ENCODE measurements at places on chromosomes 11 and 22.

GRCh38 chr22:20890975-20891374 lies 26.2 kb upstream of the CRKL start:
- no peak for DNase-seq

DNA sequence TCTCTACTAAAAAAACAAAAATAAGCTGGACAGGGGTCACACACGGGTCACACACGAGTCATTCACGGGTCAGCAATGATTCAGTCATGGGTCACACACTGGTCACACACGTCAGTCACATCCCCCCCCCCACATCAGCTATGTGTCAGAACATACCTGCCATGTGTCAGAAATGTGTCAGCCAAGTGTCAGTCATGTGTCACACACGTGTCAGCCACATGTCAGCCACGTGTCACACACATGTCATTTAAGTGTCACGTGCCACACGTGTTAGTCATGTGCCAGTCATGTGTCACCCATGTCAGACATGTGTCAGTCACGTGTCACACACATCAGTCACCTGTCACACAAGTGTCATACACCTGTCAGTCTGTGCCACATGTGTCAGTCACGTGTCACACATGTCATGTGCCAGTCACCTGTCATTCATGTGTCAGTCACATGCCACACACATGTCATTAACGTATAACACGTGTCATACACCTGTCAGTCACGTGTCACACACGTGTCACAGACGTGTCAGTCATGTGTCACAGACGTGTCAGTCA lies 28.7 kb upstream of the MMP20 start:
- no peak for DNase-seq

DNA sequence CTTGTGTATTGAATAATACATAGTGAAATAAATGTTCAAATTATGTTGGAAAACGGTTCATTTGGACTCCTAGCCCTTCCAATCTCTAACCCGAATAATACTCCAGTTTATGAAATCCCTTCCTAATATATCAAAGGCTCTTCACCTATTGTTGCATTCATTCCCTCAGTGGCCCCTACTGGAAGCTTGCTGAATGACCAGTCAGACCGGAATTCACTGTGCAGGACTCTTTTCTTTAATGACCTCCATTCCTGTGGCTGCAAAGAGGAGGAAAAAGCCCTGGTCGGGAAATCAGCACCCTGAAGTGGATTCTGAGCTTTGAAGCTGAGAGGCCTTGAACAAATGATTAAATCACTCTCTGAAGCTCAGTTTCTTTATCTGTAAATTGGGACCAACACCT lies 19.1 kb upstream of the RCN1 start:
- DNase-seq = no peak

GRCh38 chr11:112903340-112903739 lies 57.9 kb upstream of the NCAM1 start:
- peak; percentile 28 for DNase-seq

DNA sequence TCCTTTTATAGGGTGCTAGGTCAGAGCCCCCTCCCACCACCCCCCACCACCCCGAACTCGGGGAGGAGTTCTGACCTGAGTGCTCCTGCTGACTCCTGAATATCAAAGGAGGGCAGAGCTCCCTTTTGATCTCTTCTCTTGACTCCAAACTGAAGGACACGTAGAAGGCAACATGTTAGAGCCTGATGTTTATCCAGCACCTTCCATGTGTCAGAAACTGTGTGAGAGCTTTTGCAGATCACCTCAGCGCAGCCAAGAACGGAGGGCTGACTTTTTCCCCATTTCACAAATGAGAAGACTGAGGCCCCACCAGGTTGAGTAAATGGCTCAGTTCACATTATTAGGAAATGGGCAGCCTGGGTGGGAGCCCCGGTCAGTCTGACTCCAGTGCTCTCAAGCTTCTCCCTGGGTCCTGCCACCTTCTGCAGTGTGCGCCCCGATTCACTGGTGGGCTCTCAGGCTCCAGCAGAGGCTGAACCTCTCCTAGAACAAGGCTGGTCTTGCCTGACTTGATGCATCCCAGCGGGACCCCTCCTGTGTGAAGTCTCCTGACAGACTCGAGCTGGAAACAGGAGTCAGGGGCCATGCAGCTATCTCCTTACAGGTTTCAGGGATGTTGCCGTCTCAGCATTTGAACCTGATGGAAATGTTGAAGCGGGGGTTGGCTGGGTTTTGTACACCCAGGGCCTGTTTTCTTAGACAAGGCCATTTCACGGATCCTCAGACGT lies 98.5 kb downstream of the TSPAN18 start:
- DNase-seq = no peak

DNA sequence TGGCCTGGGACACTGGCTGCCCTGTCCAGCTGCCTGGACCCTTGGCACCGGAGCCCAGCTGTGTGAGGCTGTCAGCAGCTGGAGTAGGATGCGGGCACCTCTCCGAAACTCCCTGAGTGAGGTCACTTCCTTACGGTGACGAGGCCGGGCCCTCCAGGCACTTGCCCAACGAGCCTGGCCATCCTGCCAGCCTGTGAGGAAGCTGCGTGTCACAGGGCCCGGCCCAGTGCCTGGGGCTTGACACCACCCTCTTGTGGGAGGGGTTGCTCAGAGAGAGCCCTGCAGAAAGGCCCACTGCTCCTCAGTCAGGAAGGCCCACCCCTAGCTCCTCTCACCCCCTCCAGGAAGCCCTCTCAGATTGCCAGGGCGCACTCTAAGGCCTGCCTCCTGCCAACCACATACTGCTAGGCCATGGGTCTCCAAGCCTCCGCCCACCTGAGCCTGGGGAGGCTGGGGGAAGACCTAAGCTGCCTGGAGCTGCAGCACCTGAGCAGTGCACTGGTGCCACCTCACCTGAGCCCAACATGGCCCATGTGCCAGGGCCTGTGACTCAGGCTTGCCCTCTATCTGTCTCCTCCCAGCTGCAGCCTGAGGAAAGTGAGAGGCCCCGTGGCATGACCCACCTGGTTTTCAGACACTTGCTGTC lies 4.3 kb upstream of the PHLDA2 start:
- no peak for DNase-seq

DNA sequence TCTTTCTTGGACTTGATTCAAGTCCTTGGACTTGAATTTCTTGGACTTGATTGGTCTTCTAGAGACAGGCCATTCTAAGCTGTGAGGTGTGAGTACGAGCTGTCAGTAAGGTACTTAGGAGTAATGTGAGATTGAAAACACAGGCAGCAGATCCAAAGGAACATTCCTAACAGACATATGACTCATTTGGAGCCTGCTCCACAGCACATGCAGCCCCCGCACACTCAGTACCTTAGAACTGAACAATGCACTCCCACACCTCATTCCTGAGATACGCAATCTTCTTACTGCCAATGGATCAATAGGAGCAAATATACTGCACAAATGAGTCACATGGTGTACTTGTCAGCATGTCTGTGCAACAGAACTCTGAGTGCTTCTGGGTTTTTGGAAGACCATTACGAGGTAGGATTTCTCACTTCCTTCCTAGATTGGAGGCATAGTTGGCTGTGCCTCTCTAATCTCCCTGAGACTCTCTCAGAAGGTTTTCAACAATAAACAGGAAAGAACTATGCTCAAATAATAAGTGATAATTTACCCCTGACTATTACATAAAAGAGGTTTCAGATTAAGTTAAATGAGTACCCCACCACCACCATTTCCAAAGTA lies 243.1 kb downstream of the KCNA4 start:
- DNase-seq = no peak

DNA sequence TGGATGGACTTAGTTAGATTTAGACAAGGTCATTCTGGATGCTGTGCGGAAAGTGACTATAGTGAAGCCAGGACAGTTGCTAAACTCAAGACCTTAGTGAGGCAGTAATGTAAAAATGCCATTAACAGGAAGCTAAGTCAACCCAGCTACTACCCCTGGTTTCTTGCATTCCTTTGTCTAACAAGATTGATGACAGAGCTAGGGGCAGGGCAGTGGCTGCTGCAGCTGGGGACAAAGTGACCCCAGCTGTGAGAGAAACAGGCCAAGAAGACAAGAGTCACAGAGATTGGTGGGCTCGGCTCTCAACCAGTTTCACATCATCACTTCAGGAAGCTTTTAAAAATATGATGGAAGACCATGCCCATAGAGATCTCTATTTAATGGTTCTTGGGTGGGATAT lies 110.4 kb upstream of the POU2AF2 start:
- no peak for DNase-seq

DNA sequence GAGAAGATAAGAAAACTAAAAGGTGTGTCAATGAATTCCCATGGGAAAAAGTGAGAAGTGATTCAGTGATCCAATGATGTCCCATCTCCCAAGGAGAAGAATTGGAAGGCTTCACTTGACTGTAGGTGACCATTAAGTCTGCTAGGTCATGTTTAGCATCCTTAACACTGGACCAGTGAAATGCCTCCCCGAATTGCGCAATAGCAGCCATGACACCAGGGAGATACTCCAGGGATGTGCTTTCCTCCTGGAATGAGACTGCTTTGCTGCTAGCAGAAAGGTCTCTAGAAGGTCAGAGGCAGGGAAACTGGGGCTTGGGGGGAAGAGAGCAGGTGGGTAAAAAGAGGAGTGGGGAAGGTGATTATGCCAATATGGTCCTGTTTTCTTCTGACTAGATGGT lies 364.3 kb downstream of the OPCML start:
- DNase-seq = no peak

DNA sequence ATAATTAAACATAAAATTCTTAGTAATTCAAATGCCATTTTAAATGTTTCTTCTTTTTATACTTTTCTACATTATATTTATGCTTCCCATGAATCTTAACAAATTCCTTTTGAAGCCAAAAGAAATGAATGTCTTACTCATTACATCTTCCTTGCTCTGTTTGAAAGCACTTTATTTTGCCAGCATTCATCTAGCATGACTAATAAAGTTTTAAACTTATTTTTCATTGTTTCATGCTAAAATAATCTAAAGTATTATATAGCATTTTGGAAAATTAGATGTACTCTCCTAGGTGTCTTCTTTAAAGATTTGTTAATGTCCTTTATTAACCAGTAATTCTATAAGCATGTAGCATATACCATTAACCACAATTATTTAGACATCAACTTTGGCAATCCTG lies 9.7 kb upstream of the PIWIL4 start:
- no peak for DNase-seq

Measured in DMS79 (cell line).